ENCODE measurements at places on chromosomes 1 and 21.
A peak's percentile ranks its signal among the peaks of the same experiment; 100 is the strongest.

DNA sequence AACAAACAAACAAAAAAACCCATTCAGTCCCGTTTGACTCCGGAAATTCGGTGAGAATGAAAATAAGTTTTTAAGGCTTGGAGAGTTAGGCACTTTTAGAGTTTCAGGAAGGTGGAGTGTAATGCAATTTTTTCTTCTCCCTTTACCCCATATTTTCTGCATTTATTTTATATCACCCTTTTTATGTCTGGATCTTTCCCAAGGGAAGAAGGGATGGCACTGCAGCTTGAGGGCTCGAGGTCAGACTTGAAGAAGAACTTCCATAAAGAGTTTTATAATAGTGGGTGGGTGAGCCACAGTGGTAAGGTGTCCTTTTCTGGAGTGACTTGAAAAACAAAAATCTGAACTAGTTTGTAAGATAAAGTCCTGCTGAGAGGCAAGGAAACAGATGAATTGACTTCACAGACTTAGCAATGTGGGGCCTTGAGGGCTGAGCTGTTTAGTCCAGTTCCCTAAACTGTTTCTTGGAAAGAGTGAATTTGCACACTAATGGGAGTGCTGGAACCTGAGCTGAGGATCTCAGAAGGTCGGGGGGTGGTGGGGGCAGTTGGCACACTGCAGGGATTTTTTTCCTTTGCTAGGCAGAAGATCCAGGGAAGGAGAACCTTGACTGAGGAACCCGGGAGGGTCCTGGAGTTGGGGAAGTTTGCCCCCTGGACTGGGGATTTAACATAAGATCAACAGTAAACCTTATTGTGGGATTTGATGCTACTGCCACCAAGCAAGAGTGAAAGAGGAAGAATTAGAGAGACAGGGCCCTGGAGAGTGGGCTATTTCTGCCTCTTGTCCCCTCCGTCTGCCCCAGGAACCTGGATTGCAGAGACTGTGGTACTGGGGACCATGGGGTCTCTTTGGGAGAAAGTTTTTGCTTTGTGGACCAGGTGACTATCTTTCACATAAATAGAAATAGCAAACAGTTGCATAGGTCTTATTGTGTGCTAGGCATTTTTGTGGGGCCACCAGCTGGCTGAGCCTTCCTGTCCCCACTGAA, 1.8 kb upstream of the MEX3A start:
- DNase-seq, result no peak

- no peak for DNase-seq
Observed at GRCh38 chr1:166814611-166815010, 24.7 kb upstream of the POGK start.

- DNase-seq, result peak; percentile 95
Observed at GRCh38 chr1:155061381-155062150, 2.0 kb upstream of the EFNA4 start.

DNA sequence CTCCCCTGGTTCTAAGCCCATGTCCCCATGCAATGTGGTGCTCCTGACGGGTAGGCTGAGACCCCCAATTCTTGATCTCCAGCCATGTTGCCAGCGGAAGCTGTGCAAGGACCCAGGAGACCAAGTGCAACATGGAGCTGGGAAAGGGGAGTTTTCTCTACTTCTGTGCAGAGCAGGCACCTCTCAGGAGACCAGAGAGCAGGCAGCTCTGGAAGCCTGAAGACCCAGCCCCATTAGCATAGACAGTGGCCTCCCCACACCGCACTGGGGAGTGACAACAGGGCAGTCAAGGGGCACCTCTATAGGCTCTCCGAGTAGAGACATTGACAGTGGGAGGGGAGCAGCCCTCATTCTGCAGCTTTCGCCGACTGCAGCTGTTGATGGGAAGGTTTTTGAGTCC, 410.2 kb downstream of the MATN1 start:
- peak; percentile 1 for DNase-seq

DNA sequence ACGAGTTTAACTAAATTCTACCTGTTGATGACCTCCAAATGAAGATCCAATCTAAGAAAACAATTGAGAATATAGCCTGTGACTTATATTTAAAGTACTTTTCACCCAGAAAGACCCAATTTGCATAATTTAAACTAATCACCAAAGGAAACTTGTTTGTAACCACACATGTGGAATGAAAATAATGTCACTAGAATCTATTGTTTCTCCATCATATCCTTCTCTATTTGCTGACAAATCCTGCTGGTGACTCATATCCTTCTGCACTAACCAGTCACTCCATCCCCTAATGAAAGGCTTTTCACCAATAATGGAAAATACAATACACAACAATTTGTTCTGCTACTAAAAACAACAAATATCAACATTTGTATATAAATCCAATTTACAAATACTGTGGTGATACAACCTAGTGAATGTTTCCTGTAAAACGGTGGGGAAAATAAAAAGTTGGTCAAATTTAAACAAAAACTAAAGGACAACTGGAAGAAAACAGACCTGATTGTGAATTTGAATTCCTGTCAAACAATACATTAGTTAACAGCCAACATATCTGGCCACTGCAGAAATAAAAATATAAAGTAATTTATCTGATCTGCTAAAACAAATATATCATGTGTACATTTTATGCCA, 6.5 kb downstream of the PTP4A2 start:
- no peak for DNase-seq

DNA sequence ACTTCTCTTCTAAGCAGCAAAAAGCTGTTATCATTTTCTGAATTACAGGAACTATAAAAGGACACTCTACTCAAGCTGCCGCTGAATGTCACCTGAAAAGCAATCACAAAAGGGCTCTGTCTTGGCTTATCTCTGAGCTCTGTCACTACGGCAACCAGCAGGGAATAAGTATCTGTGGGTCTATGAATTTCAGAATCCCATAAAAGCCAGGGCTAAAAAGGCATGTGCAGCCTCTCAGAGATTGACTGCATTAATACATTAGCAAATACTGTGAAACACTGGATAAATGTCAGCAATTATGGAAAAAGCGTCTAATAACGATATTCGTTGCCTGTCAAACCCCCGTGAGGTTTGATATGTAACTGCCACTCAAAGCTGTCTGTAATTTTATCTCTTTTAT, 210.2 kb upstream of the DMRTA2 start:
- no peak for DNase-seq

DNA sequence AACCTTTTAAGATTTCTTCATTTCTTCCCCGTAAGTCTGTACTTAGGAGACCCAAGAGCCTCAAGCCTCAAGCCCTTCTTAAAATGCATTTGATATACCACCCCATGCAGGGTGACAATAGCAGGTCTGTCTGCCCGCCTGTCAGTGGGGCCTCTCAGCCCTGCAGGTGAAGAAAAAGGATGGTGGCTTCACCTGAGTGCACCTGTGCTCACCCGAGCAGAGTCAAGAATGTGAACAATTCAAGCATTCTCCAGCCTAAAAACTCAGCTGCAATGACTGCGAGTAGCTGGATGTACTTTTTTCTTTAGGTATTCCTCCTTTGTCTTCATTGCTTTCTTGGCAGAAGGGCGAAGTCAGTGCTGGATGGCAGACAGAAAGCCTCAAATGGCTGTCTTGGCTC, 203.3 kb downstream of the LMX1A start:
- DNase-seq, result no peak

All from natural killer cell (primary cell).